Kidney epithelial cell (primary cell): ENCODE measurements at places on chromosomes 3 and 15. TPM values are rescaled to one million over a fixed set of nuclear protein-coding genes. Genes with fewer than 3 reads are reported as not detected.

The AKAP13 gene
- 47.5 and 54.0 TPM in 2 replicates for total RNA-seq

The RBP2 gene
- total RNA-seq: not detected in 2 replicates

The WDR93 gene
- 0.25 and 0.41 TPM in 2 replicates for total RNA-seq

The ANKRD63 gene
- not detected in 2 replicates for total RNA-seq

The RBMS3 gene
- 18.4 and 23.7 TPM in 2 replicates for total RNA-seq

The CIP2A gene
- total RNA-seq: 7.5 and 8.2 TPM in 2 replicates

- peak; percentile 14 for DNase-seq
Observed at GRCh38 chr3:53938645-53939044, 47.0 kb upstream of the SELENOK start.

DNA sequence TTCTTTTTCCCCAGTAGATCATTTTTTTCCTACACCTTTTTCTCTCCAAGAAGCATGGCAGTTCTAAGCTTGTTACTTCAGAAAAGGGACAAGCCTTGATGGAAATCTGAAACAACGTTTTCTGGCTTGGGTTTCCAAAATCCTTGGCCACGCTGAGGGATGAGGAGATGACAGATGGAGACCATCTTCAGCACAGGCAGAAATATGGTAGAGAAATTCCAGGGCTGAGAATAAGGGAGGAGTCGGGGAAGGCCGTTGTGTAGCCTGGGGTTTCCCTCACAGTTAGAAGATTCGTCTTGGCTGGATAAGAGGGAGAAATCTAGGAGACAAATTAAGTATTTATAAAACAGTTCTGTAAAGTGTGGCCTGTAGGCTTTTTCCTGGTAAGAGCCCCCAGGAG, 33.9 kb upstream of the STT3B start:
- DNase-seq: no peak

GRCh38 chr3:65478551-65479500, 559.9 kb downstream of the MAGI1 start:
- DNase-seq: no peak

DNA sequence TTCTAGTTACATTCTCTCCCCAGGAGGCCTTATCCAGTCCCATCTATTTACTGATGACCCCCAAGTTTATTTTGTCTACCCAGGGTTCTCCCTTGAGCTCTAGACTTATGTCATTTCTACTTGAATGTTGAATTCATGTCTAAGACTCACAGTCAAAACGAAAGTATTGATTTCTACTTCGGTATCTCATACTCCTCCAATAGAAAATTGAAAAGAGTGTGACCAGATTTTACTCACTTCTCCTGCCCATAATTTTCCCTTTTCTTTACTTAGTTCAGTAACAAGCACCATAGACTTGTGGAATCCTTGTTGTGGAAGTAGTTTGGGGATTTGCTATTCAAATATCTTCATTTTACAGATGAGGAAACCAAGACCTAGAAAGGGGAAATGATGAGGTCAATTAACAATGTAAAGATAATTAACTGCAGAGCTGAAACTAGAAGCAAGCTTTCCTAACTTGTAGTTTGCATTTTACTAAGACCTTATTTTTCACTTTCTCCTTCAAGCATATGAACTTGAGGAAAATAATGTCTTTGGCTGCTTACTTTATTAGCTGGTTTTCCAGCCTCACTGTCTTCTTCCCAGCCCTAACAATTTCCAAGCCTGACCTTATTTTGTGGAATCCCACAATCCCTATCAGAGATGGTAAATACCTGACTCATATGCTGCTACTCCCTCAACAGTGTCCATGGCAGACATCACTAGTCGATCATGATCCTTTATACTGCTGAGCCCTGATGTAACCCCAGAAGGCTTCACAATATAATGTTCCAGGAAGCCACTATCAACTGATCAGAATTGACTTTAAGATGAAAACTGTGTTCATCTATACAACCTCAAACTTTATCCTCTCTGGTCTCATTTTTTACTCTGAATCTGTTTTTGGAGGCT, 123.9 kb upstream of the AGBL1 start:
- no peak for DNase-seq

DNA sequence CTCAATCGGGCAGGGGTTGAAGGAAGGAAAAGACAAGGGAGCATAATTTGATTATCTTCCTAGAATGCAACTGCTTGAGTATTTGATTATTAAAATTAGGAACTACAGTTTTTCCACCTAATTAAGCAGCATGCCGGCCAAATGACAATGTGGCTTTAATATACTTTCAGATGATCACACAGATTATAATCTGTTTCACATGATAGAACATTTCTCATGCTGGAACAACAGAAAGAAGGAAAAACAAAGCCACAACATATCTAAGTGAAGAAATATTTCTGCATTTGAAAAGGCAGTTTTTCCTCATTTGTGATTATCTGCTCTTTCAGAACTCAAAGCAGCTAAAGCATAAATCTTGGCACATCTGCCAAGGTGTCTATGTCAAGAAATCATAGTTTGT, 82.7 kb downstream of the STRIT1 start:
- DNase-seq: no peak

DNA sequence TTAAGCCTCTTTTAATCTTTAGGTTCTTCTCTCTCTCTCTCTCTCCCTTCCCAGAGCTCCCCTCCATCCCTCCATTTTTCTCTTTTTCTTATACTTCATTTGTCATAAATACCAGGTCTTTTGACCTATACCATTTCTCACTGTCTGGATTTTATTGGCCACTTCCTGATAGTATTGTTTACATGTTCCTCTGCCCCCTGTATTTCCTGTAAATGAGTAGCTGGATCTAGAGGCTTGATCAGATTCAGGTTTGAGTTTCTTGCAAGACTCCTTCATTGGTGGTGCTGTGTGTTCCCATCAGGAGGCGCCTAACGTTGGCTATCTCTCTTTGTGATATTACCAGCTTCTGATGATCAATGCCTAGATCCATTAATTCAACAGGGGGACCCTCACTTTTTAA, 42.2 kb downstream of the DAPK2 start:
- no peak for DNase-seq

GRCh38 chr3:179272385-179272784, 21.5 kb upstream of the KCNMB3 start:
- no peak for DNase-seq

DNA sequence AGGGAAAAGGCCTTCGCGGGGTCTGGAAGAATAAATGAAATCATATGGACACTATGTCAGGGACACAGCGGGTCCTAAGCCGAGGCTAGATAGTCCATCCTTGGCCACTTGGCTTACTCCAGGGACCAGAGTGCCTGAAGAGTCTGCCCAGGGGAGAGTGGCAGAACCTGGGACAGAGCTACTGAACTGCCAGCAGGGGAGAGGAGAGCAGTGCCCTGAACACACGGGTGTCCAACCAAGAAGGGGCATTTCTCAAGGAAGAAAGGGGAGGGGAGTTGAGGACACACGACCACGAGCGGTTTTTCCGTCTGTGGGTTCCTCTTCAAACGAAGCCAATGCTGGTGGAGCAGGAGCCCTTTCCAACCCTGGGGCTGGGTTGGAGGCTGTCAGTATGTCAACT, 1.0 kb downstream of the ACAN start:
- no peak for DNase-seq

GRCh38 chr15:59689626-59690236, 611 bp upstream of the BNIP2 start:
- DNase-seq: no peak

DNA sequence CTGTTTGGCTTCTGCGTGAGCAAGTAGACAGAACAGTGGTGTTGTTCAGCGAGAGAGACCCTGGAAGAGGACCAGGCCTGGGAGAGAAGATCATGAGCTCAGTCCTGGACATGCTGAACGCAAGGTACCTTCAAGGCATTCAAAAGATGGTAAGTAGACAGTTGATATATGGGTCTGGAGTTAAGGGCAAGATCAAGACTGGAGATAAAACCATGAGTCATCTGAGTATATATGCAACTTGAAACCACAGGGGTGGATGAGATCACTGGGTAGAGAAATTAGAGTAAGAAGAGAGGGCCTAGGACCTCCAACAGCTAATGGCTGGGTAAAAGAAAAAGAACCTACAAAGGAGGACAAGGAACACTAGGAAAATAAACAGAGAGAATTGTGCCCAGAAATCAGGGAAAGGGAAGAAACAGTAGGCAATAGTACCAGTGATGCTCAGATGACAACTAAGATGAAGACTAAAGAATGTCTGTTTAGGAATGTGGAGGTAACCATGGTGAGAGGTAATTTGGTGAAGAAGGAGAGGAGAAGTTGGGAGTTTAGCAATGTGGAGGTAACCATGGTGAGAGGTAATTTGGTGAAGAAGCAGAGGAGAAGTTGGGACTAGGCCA, 343.2 kb upstream of the ADAMTS9 start:
- peak; percentile 76 for DNase-seq

GRCh38 chr3:52986938-52987337, 58.9 kb downstream of the SFMBT1 start:
- no peak for DNase-seq

DNA sequence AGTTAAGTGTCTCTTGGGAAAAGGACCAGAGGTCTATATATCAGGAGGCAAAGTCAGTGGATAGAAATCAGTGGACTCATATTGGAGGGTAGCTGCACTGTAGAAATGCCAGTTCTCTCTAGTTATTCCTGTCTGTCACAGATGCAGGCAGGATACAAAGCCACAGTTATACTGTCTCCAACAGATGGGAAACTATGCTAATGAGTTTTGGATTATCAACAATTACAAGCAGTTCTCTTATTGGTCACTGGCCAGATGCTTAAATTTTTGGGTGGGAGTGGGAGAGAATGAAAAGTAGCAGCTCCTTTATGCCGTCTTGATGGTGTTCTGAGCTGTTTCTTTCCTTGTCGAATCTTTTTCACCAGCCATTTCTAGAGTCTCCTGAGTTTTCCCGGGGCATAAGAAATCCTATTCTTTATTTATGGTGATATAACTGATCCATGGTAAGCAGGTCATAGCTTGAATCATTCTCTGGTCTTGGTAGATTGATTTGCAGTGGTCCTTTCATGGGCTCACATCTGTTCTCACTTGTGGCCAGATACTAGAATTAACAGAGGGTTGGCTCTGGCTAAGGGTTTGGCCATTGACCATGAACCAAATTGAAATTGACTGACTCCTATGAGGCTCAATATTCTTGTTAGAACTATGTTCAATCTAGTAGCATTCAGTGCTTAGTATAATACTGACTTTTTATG, 44.6 kb upstream of the RBMS3 start:
- DNase-seq: no peak

- DNase-seq: no peak
Observed at GRCh38 chr3:173893835-173894234, 496.3 kb downstream of the NLGN1 start.
